ENCODE measurements at places on chromosomes 7 and 10. TPM values are rescaled to one million over a fixed set of nuclear protein-coding genes. Genes with fewer than 3 reads are reported as not detected.

The SPDYE3 gene
- total RNA-seq, result not detected

The OR9A2 gene
- total RNA-seq, result 0.29 TPM

The VPS37D gene
- 0.73 TPM for total RNA-seq

The NUTM2A gene
- total RNA-seq, result not detected

The BUD31 gene
- 130 TPM for total RNA-seq

The IFIT5 gene
- 3.3 TPM for total RNA-seq

The STN1 gene
- total RNA-seq, result 20.0 TPM

All from HT-29 (cell line).